ENCODE measurements at places on chromosomes 12 and 14.

DNA sequence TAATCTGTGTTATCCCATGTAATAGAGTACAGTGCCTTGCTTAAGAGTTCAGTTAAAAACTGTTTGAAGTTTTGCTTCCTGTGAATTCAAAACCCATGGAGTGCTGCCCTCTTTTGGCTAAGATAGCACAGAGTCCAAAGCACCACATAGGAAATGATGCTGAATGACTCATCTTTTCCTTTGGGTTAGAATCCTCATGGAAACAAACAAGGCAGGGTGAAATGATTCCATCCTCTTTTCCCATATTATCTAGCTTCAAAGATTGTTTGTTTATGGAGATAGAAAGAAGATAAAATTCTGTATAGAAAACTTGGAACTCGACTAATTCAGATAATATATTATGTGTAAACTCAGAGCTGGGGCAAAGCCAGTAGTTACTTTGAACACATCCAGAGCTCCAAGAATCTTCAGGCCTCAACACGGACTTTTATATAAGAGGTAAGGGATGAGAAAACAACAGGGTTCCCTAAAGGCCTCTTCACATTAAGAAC lies 87.4 kb downstream of the OTOGL start:
- no peak for DNase-seq

DNA sequence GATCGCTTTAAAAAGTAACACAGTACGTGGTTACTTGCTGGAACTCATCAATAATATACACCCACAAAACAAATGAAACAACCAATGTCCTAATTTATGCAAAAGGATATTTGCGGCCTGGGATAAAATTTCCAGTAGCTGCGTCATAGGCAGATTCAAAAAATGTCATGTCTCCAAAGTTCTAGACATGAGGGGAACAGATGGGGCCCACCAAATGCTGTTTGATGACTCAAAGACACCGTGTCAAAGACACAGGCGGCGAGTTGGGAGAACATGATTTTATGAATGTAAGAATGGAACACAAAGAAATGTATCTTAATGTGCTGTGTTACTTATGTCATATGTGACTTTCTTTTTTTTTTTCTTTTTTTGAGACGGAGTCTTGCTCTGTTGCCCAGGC lies 34.3 kb upstream of the NCOR2 start:
- DNase-seq: no peak

DNA sequence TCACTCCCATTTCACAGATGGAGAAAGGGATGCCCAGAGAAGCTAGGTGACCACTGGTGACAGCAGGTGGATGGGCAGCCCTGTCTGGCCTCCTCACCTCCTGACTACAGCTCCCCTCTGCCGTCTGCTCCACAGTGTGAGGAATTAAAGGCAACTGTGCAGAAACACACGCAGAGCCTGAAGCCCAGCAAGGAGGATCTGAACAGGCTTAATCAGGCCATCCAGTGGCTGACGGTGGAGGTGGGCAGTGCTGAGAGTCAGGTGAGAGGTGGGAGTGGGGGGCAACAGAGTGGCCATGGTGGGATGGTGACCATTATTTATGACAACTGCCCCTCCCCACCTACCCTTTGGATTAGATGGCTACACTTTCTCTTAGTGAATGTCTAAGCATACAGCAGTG lies 1.2 kb downstream of the KRT86 start:
- peak; percentile 42 for DNase-seq

GRCh38 chr12:22993609-22994315 lies 368.8 kb downstream of the ETNK1 start:
- no peak for DNase-seq

- DNase-seq: no peak
Measured at GRCh38 chr14:96830946-96831345, 33.8 kb downstream of the VRK1 start.

DNA sequence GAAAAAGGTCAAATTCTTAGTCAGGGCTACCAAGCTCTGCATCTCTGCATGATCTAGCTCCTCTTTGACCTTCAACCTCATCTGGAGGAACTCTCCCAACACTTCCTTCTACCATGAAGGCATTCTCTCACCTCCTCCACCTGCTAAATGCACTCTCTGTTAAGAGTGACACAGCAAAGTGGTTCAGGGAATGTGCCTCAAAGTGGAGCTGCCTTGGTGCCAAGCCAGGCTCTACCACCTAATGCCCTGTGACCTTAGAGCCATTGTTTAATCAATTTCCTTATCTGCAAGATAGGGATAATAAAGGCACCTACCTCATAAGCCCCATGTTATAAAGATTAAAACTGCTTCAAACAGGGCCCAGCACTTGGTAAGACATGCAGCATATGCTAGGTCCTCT lies 236.7 kb downstream of the ANO2 start:
- no peak for DNase-seq

- no peak for DNase-seq
Measured at GRCh38 chr12:89041078-89041477, 311.2 kb downstream of the DUSP6 start.

- no peak for DNase-seq
Measured at GRCh38 chr14:22047115-22047514, 373.5 kb upstream of the OR4E1 start.

- DNase-seq: no peak
Measured at GRCh38 chr12:103882861-103883596, 42.0 kb upstream of the NT5DC3 start.

DNA sequence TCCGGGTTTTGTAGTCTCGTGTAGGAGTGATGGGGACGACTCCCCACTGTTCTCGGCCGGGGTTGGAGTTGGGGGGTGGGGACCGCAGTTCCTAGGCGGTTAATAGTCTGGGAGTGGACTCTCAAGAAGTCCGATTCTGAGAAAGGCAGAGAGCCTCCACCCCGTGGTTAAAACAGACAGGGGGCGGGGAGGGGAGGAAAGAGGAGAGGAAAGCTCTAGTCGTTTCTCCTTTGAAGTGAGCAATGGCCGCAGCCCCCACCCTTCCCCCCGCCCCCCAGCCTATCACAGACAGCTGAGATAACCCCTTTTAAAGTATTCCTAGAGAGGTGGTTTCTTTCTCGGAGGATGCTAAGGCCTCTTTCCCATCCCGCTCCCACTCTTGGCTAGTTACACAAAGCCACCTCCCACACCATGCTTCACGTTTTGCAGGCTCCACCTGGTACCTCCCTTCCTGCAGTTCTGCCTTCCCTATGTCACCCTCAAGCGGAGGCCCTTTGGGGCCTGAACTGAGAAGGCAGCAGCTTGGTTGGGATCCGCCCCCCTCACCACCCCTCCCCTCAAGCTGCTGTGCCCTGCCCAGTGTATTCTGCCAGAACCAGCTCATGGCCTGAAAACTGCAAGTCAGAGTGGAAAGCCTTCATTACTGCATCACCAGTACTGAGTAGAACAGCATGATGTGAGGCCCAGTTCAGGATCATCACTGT lies 853 bp downstream of the USP5 start:
- peak; percentile 82 for DNase-seq

GRCh38 chr14:95918466-95918865 lies 41.8 kb downstream of the TUNAR start:
- no peak for DNase-seq

GRCh38 chr12:54411391-54412241 lies 7.5 kb downstream of the ITGA5 start:
- DNase-seq: peak; percentile 72

DNA sequence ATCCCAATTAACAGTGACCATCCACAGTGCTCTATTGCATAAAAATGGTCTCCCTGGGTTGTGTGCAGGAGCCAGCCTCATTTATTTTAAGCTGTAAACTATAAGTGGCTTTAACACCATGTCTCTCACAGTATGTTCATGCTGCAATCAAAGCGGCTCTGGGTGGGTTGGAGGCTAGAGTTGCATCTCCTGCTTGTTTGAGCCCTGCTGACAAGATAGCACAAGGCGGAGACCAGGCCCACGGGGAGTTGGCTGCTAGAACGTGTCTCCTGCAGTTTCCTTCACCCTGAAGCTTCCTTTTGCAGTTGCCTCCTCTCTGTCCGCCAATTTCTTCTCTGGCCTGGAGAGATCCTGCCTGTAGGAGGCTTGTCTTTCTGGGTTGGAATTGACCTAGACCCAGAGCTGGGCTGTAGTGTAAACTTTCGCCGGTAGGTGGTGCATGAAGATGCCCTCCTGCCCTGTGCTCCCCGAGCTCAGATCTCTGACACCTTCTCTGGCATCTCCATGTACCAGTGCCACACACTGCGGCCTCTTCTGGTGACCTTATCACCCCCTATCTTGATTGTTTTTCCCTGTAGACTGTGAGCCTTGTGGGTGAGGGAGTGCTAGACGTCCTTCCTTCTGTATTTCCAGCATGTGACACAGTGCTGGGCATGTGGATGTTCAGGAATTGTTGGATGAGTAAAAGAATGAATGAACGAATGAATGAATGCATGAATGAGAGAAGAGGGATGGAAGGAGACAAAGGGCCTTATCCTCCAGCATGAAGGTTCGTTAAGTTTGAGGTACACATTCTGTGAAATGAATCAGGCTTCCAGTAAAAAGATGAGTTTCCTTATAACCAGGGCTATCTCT lies 10.4 kb downstream of the OTUB2 start:
- peak; percentile 90 for DNase-seq

- DNase-seq: no peak
Measured at GRCh38 chr12:92039046-92039445, 106.6 kb downstream of the BTG1 start.

- no peak for DNase-seq
Measured at GRCh38 chr12:65923228-65923627, 98.9 kb downstream of the HMGA2 start.

DNA sequence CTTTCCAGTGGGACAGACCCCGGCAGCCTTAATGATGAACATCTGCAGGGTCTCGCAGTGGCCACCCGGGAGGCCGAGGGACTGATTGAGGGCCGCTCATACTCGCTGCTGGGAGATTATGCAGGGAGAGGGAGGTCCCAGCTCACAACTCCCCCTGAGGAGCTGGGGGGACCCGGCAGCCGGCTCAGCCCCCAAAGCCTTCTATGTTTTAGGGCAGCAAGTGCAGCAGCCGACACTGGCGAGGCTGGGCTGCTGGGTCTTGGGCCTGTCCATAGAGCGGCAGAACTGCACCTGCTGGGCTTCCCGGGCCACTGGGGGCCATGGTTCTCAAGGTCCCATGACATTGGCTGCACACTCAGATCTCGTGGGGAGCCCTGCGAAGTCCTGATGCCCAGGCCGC lies 110.7 kb downstream of the RFLNA start:
- DNase-seq: no peak

DNA sequence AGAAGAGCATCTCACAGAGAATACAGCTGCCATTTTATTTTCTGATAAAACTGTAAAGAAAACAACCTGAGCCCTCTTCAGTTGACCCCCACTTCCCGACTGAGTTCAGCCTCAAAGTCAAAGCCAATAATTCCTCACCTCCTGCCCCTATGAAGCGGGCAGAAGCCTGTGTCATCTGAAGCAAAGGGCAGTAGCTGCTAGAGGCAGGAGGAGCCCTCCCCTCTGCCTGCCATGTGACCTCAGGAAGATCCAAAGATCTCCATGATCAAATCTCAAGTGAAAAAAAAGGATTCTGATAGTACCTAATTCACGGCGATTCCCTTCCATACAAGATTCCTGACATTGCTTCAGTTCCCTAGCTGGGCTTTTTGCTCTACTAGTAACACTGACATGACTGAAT lies 223.1 kb upstream of the CAND1 start:
- DNase-seq: no peak

DNA sequence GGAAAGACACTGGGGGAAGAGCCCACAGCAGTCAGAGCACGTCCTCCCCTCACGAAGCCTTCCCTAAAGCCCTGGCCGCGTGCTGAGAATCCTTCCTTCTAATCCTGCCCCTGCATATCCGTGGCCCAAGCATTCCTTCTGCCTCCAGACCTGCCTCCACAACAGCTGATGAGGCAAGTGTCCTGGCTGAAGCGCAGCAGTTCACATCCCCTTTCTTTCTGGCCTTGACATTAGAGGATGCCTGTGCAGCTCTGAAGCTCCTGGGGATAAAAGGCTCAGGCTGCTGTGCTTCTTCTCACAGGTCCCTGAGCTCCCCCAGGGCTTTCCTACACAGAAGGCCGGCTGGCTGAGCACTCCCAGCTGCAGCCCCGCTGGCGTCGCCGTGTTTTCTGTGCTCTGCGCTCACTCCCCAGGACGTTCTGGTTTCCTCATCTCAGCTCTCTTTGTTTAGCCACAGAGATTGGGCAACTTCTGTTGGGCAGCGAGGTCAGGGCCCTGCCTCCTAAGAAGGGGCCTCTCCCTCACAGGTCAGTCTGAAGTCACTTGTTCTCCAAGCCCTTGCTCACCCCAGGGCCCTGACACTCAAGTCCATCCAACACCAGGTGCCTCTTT lies 45.8 kb downstream of the NINJ2 start:
- no peak for DNase-seq

- DNase-seq: no peak
Measured at GRCh38 chr14:79614448-79614847, 596.9 kb downstream of the DIO2 start.

DNA sequence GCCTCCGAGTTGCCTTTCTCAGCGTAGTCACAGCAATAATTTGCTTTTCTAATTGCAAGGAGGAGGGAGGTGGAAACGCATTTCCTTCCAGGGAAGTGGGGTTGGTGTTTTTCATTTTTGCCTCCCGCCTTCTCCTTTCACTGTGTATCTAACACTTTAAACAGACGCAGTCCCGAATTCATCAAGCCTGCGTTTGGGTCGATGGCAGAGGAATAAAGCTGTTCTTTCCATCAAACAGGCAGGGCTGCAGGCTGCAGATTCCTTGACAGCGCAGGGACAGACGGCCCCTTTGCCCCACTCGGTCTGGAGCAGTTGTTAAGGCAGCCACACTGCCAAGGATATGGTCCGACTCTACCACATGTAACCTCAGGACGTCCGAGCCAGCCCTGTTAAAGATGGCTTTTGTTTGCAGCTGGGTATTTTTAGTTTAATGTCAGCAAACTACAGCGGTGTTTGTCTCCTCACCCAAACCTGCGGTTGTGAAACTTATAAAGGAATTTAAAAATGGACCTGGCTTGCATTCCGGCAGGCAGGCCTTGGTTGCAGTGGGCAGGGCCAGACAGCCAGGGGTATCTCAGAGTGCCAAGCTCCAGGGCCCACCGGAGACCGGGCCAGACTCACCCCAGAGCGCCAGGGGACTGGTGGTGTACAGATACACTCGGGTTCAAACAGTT lies 2.1 kb downstream of the CHST11 start:
- peak; percentile 68 for DNase-seq

GRCh38 chr12:50597200-50598195 lies 92.7 kb downstream of the DIP2B start:
- peak; percentile 66 for DNase-seq

- DNase-seq: no peak
Measured at GRCh38 chr14:67729072-67729885, 27.6 kb downstream of the RDH12 start.

- no peak for DNase-seq
Measured at GRCh38 chr14:27050208-27050607, 452.4 kb upstream of the NOVA1 start.

GRCh38 chr14:34052658-34053014 lies 101.8 kb upstream of the EGLN3 start:
- DNase-seq: no peak

- no peak for DNase-seq
Measured at GRCh38 chr12:16166563-16167470, 110.7 kb downstream of the SLC15A5 start.

Data from activated CD8-positive, alpha-beta memory T cell treated with anti-CD3 and anti-CD28 coated beads for 24 hours (primary cell).